ENCODE measurements at places on chromosomes 16 and 17.

GRCh38 chr16:67176662-67177061 is 6.3 kb downstream of the NOL3 start:
- no peak for DNase-seq

- no peak for DNase-seq
Measured at GRCh38 chr16:11136600-11136999, 119.4 kb downstream of the SOCS1 start.

DNA sequence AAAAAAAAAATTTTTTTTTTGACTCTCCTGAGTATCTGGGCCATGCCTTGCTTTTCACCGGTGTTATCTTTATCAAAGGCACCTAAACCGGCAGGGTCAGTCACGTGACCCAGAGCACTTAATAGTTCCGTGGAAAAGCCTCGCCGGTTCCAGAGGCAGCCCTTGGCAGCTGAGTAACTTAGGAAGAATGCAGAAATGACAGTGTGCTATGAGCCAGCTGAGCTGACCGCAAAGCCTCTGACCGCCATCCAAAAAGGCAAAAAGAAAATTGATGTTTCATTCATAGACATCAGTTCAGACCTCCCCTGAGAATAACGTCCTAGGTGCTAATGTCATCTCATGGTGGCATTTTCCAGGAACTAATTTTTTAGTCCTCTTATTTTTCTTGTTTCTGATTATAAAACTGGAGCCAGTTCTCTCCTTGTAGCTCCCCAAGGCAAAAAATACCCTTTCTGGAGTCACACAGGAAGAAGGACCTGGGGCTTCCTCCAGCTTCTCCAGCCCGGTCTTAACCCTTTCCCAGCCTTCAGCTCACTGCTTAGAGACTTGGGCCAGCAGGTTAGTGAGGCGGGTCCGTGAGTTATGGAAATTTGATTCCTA is 122.6 kb downstream of the SOCS1 start:
- no peak for DNase-seq

- no peak for DNase-seq
Measured at GRCh38 chr16:86685076-86685475, 106.7 kb downstream of the FOXL1 start.

DNA sequence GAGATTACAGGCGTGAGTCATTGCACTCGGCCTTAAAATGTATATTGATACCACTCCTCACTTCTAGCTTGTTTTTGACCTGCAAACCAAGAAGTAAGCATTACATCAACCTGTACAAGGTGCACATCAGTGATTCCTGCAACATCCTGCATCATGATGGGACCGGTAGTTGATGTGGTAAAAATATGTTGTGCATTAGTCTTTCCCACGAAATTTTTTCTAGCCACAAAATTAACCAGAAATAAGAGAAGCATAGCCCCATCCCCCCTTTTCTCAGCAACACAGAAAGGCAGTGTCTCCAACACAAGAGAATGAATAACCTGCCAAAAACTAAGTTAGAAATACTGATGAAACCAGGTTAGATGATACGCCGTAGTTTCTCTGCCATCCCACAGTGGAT is 21.1 kb upstream of the NSMCE1 start:
- DNase-seq, result no peak

GRCh38 chr17:38534498-38534885 is 71.3 kb downstream of the SRCIN1 start:
- no peak for DNase-seq

DNA sequence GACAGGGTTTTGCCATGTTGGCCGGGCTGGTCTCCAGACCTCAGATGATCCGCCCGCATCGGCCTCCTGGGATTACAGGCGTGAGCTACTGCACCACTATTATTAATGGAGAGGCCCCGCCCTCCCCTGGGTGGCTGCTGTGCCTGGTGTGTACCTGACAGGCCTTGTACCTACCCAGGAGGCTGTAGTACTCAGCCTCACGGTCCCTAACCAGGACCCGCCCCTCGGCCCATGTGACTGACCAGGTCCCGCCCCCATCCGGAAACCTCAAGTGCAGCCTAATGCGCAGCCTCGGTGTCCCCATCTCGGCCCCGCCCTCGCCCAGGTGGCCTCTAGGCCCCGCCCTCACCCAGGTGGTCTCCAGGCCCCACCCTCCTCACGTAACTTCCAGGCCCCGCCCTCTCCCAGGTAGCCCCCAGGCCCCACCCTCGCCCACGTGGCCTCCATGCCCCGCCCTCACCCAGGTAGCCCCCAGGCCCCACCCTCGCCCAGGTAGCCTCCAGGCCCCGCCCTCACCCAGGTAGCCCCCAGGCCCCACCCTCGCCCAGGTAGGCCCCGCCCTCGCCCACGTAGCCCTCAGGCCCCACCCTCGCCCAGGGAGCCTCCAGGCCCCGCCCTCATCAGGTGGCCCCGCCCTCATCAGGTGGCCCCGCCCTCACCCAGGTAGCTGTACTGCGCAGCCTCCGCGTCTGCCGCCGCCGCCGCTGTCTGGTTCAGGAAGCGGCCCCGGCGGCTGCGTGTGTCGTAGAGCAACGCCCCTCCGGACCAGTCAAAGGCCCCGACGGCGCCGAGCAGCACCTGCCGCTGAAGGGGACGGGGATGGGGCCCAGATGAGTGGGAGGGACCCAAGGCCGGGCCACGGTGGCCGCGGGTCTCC is 31.0 kb downstream of the HASPIN start:
- DNase-seq, result peak; percentile 76

GRCh38 chr16:69812688-69813014 is 50.5 kb downstream of the WWP2 start:
- no peak for DNase-seq

- peak; percentile 77 for DNase-seq
Measured at GRCh38 chr17:40547079-40547784, 18.0 kb downstream of the CCR7 start.

- DNase-seq, result no peak
Measured at GRCh38 chr17:3988297-3989040, 24.2 kb upstream of the ATP2A3 start.

- DNase-seq, result no peak
Measured at GRCh38 chr17:6642592-6642991, 1.7 kb downstream of the TXNDC17 start.

- DNase-seq, result no peak
Measured at GRCh38 chr16:53131050-53131362, 76.2 kb downstream of the CHD9 start.

DNA sequence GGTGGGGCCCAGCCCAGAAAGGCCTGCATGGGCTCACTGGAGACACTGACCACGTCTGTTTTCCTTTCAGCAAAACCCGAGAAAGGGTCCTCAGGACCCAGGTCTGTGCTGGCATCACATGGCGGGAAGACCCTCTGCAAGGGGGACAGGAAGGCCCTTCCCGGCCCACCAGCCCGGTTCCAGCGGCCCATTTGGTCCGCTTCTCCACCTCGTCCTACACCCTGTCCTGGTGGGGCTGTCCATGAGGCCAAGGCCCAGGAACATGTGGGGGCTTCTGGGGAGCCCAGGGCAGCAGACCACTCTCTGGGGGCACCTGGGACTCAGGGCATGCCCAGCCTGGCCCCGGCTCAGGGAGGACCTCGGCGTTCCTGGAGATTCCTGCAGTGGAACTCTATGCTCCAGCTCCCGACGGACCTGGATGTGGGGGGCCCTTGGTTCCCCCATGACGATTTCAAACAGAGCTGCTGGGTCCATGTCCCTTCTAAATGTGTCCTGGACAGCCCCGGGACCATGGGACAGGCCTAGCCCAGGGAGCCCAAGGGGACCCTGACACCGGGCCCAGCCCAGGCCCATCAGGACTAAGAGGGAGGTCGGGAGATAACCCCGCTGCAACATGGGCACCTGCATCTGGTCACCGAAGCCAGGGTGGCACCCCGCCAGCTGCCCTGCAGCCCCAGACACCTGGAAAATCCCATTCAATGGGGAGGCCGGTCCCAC is 26.4 kb upstream of the KSR1 start:
- DNase-seq, result no peak

- DNase-seq, result no peak
Measured at GRCh38 chr16:81094771-81095251, 1.4 kb downstream of the GCSH start.

- DNase-seq, result peak; percentile 74
Measured at GRCh38 chr17:82449131-82449882, 1.2 kb downstream of the CYBC1 start.

- DNase-seq, result peak; percentile 36
Measured at GRCh38 chr17:17300624-17301568, 2.3 kb upstream of the NT5M start.

DNA sequence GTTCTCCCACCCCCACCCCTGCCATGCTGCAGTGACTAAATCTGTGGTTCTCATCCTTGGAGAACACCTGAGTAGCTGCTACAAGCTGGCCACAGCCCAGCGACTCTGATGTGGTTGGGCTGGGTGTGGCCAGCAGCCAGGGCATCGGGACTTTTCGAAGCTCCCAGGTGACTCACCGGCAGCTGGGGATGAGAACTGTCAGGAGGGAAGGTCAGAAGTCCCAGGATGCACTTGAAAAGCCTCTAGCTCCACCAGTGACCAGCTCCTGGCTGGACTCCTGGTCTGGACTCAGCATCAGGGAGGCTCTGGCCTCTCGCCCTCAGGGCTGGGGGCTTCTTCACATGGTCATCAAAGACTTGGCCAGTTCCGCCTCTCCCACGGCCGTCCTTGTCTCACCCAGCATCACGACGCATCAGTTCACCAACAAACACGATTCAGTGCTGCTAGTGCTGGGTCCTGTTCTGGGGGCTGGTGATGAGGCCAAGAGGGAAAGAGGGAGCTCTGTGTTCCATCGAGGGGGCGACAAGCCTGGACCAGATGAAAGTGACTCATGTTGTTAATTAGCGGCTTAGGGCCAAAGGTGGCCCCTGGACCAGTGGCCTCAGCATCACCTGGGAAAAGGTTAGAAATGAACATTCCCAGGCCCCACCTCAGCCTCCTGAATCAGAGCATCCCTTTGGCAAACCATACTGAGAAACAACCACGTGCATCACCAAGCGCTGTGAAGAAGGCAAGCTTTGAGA is 3.9 kb upstream of the C17orf99 start:
- DNase-seq, result no peak

GRCh38 chr17:81073967-81074839 is 39.3 kb downstream of the BAIAP2 start:
- DNase-seq, result no peak
